H54 (cell line): ENCODE measurements at places on chromosomes 4 and X.

GRCh38 chr4:55980725-55981124 is 32.0 kb downstream of the CEP135 start:
- DNase-seq: no peak

- no peak for DNase-seq
Observed at GRCh38 chr4:16573206-16573605, 325.2 kb downstream of the LDB2 start.

GRCh38 chr4:39067451-39067850 is 5.4 kb downstream of the KLHL5 start:
- DNase-seq: no peak

GRCh38 chrX:120575379-120576114 is 14.8 kb upstream of the CUL4B start:
- DNase-seq: no peak

- no peak for DNase-seq
Observed at GRCh38 chr4:132493476-132493875, 655.6 kb upstream of the PCDH10 start.
